ENCODE measurements at places on chromosomes 7 and 10. TPM values are rescaled to one million over a fixed set of nuclear protein-coding genes. Genes with fewer than 3 reads are reported as not detected.

DNA sequence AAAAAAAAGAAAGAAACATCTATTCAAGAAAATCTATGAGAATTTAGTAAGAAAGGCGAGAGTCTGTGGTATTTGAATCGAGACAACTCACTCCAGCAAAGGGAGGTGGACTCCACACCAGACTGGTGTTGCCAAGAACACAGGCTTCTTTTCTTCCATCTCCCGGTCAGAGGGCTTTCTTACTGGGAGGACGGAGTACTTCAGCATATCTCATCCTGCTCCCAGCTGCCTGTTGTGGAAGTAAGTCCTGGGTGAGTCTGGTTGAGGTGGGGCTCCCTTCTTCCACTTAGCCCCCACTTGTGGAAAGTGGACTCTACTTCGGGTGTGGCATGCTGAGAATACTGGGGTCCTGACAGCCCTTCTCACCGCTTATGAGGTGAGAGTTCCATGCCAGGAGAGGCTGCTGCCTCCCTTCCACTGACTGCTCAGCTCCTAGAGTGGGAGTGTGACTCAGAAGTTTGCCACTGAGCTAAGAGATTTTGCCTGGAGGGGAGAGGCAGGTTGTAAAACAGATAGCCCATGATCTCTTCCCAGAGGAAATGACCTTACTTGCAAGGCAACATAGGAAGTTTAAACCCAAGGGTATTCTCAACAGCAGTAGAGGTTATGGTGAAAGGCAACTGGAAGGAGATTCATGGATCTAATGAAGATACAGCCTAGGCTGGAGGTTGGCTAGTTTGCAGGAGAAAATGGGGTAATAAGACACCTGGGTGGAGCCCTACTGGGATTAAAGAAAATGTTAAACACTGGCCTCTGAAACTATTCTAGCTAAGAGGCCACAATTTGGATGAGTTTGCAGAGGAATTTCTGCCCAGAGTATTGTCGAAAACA, 3.5 kb upstream of the NACAD start:
- no peak overlapping the region for H3K4me3 ChIP-seq
- H3K36me3 ChIP-seq: peaks cover 5% of the 10 kb centered on the region
- H3K27me3 ChIP-seq: no peaks in the 10 kb centered on the region

DNA sequence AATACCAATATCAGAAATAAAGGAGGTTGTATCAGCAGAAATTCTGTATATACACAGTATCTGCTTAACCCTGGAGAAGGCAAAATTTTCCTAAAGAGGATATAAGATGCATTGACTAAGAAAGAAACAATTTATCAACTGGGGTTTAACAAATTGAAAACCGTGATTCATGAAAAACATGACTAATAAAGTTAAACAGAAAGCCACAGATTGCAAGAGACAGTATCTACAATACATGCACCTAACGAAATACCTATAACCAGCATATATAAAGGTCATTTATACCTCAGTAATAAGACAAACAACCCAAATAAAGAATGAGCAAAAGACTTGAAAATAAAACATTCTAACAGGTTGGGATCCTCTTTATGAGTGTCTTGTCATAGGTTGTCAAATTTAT, 101.8 kb downstream of the IQUB start:
- H3K4me3 ChIP-seq: no peak overlapping the region
- H3K27me3 ChIP-seq: no peaks in the 10 kb centered on the region
- no peaks in the 10 kb centered on the region for H3K4me1 ChIP-seq
- no peak for DNase-seq
- H3K27ac ChIP-seq: no peak overlapping the region
- no peaks in the 10 kb centered on the region for H3K36me3 ChIP-seq

DNA sequence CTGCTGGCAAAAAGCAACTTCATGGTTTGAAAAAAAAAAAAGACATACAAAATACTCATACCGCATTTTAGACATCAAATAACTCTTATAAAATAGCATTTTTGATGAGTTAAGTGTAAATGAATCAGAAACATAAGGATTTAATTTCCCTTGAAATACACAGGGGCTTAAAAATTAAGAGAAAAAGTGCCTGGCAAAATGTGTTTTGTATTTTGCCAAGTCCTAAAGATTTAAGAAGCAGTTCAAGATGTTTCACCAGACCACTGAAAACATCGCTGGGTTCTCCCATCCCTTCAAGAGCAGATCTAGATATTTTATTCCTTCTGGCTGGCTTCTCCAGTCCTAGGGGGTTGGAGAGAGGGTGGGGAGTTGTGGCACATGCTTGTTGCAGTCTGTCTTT, 396.4 kb downstream of the INHBA start:
- H3K27me3 ChIP-seq: no peaks in the 10 kb centered on the region
- H3K4me3 ChIP-seq: no peak overlapping the region
- no peak for DNase-seq

- H3K36me3 ChIP-seq: no peaks in the 10 kb centered on the region
- H3K4me1 ChIP-seq: no peaks in the 10 kb centered on the region
- H3K27ac ChIP-seq: no peak overlapping the region
- no peak overlapping the region for H3K4me3 ChIP-seq
- H3K27me3 ChIP-seq: no peaks in the 10 kb centered on the region
These were observed 200.1 kb downstream of the ACTR3B start for GRCh38 chr7:152959610-152960009.

The SCRN1 gene
- polyA plus RNA-seq: 185 TPM

All from spinal cord (tissue), 10 donors.